K562 (cell line): ENCODE measurements at places on chromosomes 1 and 21. TPM values are rescaled to one million over a fixed set of nuclear protein-coding genes. Genes with fewer than 3 reads are reported as not detected.

Gene LRRC53
- total RNA-seq: not detected in 2 replicates

DNA sequence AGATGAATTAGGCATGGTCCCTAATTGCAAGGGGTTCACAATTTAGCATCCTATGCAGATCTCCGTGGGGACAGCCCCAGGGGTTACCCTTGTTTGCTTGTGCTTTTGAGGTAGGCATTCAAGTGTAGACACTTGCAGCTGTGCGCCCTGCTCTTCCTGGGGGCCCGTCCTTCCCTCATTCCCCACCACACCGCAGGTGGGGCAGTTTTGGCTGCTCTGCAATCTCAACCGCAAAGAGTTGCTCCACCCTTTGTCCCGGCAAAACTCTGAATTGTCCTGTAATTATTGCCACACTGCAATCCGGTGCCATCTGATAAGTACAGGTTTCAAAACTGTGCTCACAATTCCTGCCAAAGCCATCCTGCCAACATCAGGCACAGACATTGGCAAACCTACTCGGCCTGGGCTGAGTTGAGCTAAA, 65.4 kb upstream of the LYST start:
- no peak for DNase-seq
- H3K4me1 ChIP-seq: no peaks in the 10 kb centered on the region; the same call in 2 of the 3 replicates
- no peak overlapping the region for H3K27ac ChIP-seq
- no peak overlapping the region for H3K4me3 ChIP-seq

- H3K27me3 ChIP-seq: no peaks in the 10 kb centered on the region
- H3K27ac ChIP-seq: no peak overlapping the region
- no peak for DNase-seq
These were observed 922.8 kb upstream of the ADGRL4 start for GRCh38 chr1:79929356-79929755.

Gene CHI3L1
- total RNA-seq: not detected in 2 replicates

Gene ARHGEF16
- total RNA-seq: 0.98 and 1.2 TPM in 2 replicates

Gene PARS2
- total RNA-seq: 10.6 and 11.6 TPM in 2 replicates

GRCh38 chr1:219294251-219294650, 120.6 kb downstream of the LYPLAL1 start:
- H3K4me3 ChIP-seq: no peak overlapping the region
- no peaks in the 10 kb centered on the region for H3K4me1 ChIP-seq
- H3K36me3 ChIP-seq: no peaks in the 10 kb centered on the region
